ENCODE measurements at places on chromosomes 2 and 18.

DNA sequence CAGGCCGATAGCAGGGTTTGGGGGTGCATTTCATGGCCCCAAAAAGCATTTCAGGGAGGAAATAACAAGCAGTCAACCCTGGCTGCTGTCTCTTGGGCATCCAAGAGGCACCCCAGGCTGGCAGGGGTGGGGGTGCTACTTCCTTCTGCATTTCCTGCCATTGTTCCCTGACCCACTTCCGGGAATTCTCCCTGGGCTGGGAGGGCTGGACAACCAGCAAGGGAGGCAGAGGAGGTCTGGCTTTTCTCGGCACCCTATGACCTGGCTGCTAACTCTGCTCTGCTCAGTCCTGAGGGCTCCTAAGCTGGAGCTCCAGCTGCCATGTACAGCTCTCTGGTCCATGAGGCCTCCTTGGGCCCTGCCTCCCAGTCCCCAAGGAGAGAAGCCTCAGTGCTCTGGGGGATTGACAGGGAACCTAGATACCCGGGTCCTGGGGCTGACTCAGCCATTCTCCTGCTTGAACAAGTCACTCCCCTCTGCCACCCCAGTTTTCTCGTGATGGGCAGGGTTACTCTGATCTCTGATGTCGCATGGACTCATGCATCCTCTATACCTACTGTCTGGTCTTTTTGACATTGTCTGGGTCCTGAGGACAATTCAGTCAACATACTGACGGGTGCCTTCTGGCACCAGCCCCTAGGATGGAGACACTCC, 47.2 kb downstream of the DYSF start:
- DNase-seq, result no peak

- peak; percentile 68 for DNase-seq
Measured at GRCh38 chr18:79961527-79962291, 2.7 kb upstream of the HSBP1L1 start.

DNA sequence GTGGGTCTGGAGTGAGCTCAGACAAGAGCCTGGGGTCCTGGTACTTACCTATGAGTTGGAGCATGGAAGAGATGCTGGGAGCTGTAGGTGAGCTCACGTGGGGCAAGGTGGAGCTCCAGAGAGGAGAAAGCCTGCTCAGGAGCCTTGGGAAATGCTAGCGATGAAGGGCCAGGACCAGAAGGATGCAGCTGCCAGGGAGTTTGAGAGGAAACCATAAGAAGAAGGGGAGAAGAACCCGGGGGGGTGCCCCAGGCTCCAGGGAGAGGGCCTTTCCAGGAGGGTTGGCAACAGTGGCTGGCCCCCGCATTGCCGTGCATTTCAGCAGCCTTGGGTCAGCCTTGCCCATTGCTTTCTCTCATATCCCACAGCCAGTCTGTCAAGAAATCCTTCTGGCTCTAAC, 268.7 kb downstream of the GLI2 start:
- DNase-seq, result no peak

DNA sequence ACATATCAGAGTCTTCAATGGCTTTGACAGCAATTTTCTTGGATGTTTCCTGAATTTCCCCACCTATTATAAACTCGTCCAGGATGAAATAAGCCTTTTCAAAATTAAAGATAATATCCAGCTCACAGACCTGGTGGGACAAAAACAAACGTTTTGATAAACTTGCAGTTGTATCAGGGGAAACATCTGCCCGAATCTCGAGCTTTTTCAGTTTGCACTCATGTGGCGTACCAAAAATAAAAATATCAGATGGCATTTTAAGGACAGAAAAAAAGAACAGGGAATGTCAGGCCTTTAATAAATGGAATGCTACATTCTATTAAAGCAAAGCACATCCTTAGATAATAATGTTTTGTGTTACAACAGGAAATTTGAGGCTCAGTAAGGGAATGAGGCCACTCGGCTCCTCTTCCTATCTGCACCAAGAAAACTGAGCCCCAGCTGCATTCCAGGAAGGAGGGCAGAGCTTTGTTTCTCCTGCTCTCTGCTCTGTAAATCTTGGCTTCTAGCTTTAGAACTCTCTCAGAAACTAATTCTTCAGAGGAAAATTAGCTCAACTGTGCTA, 72.1 kb downstream of the AP1S3 start:
- DNase-seq, result no peak

GRCh38 chr2:134489732-134490384, 228.9 kb downstream of the TMEM163 start:
- no peak for DNase-seq

DNA sequence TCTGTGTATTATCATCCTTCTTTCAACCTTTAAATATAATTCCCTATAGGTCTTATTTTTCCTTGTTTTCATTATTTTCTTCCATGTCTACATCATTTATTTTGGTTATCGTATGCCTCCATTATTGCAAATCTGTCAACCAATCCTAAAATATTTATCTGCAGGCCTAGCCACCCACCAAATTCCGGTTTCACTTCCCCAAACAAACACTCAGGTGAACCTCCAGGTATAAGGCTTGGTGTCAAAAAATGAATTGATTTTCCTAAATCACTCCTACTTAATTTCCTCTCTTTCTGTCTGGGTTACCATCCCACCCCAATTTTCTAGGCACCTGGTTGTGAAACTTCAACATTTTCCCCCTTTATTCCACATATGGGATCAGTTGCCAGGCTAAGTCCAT, 111.9 kb upstream of the LINC00305 start:
- no peak for DNase-seq

- no peak for DNase-seq
Measured at GRCh38 chr2:128446049-128446873, 127.6 kb upstream of the HS6ST1 start.

- DNase-seq, result peak; percentile 31
Measured at GRCh38 chr2:55948176-55948923, 24.8 kb upstream of the EFEMP1 start.

GRCh38 chr2:14759082-14759481, 126.6 kb downstream of the LRATD1 start:
- DNase-seq, result no peak

- DNase-seq, result peak; percentile 79
Measured at GRCh38 chr18:9333441-9334328, 888 bp upstream of the TWSG1 start.

GRCh38 chr2:217095511-217096205, 235.8 kb upstream of the TNP1 start:
- no peak for DNase-seq

DNA sequence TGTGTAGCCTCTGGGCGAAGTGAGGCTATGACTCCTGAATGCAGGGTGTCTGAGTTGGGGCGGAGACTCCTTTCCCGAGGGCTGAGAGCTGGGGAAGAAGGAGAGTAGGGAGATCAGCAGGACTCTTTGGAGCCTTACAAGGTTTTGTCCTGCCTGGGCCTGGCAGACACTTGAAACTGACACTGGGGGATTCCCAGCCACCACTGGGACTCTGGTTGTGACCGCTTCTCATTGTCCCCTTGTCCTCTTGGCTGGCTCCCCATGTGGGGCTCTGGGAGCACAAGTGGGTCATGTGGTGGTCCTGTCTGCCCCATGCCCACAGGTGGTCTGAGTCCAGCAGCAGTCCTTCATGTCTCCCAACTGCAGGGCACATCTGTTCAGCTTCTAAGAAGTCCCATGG, 78.2 kb upstream of the MGAT4A start:
- no peak for DNase-seq

GRCh38 chr2:143398781-143399180, 269.6 kb downstream of the ARHGAP15 start:
- DNase-seq, result no peak

- DNase-seq, result no peak
Measured at GRCh38 chr2:80496346-80496745, 191.8 kb upstream of the LRRTM1 start.

DNA sequence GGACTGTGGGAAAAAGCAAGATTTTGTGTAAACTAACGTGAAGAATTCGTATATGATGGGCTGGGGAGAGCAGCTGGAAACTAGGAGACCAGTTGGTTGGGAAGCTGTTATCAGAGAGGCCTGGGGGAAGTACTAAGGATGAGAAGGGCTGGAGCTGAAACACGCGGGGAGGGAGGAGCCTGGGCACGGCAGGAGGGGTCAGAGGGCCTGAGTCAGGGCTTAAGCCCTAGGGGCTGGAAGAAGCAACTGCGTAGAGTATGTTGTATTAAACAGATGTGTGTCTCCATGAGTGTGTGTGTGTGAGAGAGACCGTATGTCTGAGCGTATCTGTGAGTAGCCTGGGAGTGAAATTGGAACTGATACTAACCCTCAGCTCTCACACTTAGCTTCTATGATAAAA, 8.4 kb downstream of the POMC start:
- DNase-seq, result peak; percentile 16

GRCh38 chr18:10442551-10442971, 11.9 kb upstream of the APCDD1 start:
- no peak for DNase-seq

GRCh38 chr18:50393802-50394201, 19.0 kb downstream of the SKA1 start:
- DNase-seq, result no peak

GRCh38 chr2:175792199-175792598, 209.9 kb downstream of the LNPK start:
- DNase-seq, result no peak

- peak; percentile 64 for DNase-seq
Measured at GRCh38 chr2:152925547-152926448, 207.4 kb downstream of the ARL6IP6 start.

DNA sequence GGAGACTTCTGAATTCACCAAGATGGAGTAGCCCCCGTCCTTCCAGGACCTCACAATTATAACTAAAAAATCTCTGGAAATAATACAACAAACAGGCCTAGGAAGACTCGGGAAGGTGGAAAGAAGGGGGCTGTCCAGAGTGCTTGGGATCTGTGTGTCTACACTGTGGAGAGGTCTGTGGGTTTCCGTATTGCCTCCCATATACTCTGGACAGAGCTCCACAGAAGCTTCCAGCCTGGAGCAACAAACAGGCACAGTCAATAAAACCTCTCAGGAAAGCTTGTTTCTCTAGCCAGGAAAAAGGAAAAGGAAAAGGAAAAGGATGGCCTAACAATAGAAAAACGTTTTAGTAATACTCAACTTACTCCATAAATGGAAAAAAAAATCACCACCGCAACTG, 655.9 kb downstream of the DSC3 start:
- DNase-seq, result no peak

DNA sequence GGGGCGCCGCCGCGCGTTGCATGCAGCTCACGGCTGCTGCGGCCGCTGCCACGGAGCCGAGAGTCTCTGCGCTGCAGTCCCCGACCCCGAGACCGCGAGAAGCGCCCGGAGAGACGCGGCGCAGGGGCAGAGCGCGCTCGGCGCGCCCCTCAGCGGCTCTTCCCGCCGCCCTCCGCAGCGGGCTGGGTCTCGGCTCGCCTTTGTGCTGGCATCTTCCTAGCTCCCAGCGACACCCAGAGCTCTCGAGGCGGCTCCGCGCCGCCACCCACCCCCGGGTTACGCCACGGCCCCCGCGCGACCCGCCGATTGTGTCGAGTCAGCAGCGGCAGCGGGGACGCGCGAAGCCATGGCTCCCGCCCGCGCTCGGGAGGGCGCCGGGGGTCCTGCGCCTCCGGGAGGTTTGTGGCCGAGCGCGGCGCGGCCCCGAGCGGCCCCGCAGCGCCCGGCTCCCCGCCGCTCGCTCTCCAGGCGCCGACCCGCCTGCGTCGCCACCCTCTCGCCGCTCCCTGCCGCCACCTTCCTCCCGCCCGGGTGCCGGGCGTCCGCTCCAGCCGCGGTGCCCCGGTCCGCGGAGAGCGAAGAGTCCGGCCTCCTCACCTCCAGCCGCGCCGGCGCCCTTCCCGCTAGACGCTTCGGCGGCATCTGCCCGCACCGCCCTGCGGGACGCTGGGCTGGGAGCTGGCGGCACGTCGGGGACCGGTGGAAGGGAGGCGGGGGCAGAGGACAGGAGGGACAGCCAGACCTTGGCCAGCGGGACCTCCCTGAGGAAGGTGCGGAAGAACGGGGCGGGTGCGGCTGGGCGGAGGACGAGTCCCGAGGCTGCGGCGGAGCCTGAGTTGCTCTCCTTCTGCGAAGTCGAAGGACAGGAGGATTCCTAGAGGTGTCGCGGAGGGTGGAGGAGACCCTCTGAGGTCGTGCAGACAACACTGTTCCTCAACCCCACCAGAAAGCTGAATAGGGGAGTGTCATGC, 46.3 kb upstream of the CCDC150 start:
- DNase-seq, result peak; percentile 82

DNA sequence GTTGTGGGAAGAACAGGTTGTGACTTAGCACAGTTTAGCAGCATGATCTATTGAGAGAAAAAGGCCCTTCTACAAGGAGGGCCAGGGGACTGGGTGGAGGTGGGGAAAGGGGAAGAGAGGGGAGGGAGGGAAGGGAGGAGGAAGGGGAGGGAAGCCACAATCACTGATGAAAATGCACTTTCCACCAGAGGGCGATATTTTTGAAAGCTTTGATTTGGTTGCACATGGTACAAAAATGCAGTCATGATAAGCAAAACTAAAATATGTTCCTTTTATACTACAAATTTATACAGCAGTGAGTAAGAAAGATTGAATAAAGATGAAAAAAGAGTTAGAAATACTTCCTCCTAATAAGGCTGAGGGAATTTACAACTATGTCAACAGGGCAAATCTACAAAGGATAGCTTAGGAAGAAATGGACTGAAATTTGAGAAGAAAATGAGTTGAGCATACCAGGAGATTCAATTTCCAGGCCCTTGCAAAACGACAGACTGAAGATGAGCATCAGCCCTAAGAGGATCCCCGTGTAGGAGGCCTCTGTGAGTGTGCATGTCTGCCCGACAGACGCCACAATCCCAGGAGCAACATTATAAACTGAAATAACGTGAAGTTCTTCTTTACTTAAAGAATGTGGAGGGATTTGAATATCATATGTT, 17.2 kb downstream of the SH3YL1 start:
- peak; percentile 75 for DNase-seq

DNA sequence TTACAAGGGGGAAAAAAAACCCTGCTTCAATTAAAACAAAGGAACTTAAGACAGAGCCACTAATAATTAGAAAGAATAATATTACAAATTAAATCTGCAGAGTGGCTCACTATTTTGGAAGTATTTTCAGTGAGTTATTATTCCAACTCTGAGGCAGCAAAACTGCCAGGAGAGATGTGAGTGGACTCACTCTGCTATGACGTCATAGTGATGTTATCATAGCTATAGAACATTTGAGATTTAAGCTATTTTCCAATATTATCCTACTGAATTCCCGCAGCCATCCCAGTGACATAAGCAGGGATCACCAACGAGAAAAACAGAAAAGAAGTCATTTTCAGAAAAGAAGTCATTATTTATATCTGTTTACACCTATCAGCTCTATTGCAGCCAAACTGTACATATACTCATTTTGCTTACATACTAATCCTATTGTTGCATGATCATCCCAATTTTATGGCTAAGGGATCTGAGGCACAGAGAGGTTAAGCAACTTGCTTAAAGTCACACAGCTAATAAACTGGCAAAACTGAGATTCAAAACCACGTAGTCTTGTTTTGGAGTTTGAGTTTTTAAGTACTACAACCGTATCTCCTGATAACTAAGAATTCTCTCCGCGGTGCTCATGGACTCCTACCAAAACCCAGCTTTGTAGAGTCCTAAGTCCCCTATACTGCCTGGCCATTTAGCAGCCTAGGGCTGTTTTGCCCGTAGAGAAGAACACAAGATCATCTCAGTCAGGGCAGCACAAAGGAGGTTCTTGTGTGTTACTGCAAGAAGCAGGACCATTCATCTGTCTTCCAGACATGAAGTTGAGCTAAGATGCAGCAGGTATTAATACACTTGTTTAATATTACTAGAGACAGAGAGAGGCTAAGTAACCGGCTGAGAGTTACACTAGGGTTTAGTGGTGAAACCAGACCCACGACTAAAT, 299.8 kb downstream of the TCF4 start:
- DNase-seq, result peak; percentile 70

- DNase-seq, result peak; percentile 55
Measured at GRCh38 chr2:149365931-149366583, 35.7 kb downstream of the LYPD6 start.

- DNase-seq, result no peak
Measured at GRCh38 chr2:173860082-173860481, 105.1 kb downstream of the SP3 start.

All from GM23248 (cell line).